ENCODE measurements at places on chromosomes 3 and 15.

- no peak for DNase-seq
These were observed 11.3 kb upstream of the FSIP1 start for GRCh38 chr15:39793923-39794322.

DNA sequence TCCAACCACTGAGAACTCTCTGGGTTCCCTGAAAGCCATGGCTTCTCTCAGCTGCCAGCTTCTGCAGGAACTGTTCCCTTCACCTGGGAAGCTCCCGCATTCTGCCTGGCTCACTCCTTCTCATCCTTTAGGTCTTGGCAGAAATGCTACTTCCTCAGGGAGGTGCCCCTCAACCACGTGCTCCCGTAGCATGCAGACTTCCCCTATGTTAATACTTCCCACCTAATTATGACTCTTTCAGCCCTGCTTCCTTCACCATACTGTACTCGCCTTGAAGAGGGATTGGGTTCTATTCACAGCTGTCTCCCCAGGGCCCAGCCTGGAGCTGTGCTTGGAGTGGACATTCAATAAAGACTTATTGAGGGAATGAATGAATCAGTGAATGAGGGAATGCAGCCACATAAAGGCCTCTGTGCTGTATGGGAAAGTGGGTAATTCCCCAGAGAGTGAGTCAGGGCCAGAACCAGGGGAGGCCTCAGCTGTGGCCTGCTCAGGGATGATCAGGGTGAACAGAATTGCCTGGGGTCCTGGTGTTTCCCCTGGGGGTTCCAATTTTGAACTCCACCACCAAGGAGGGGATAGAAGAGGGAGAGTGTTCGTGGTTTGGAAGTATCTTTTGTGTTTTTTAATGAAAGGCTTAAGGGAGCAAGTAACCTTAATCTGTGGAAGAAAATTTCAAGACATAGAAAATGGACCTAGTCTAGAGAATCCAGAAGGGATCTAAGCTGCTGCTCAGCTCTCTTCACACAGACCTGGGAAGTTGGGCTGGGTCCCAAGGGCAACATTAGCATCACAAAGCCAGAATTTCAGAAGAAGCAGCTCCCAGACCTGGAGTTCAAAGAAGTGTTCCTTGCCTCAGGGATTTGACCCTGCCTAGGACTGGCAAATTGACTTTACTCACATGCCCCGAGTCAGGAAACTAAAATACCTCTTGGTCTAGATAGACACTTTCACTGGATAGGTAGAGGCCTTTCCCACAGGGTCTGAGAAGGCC lies 14.6 kb upstream of the FAM107A start:
- DNase-seq: no peak

- no peak for DNase-seq
These were observed 34.3 kb downstream of the AMOTL2 start for GRCh38 chr3:134339913-134340312.

DNA sequence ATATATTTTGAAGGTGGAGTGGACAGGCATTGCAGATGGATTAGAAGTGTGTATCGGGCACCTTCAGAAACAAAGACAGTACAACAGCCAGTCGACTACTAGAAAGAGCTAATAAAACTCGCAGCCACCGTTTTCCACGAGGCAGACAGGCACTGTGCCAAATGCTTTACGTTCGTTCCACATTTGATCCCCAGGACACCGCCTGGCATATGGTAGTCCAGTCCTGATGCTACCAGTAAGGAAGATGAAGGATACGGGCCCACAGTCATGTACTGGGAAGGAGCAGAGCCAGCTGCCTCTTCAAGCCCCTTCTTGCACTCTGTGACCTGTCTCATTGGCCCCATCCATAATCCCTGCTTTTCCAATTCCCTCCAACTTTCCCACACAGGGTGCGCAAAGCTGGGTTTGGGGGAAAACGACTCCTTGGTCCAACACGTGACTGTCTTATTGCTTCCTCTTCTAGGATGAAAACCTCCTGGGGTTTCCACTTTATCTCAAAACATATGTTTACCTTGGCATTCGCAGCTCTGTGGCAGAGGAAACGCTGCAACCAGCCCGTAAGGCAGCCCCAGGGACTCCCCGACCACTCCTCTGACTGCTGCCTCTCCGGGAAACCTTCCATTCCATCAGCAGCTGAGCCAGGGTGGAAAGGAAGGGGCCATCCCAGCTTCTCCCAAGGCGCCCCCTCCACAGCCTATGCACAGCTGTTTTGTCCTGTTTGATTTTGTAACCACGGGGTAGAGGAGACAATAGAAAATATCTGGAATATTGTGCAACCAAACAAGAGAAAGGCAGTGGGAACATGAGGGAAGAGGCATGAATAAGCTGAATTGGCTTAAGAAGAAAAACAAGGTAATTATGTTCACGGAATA lies 107.4 kb downstream of the ADAMTS17 start:
- no peak for DNase-seq

Data from bone marrow (tissue), 2 donors.